T-helper 2 cell (primary cell): ENCODE measurements at places on chromosomes 2 and 18.

GRCh38 chr2:65997961-65998360 is 437.0 kb upstream of the MEIS1 start:
- DNase-seq, result no peak

GRCh38 chr18:13095466-13095865 is 104.3 kb downstream of the CEP192 start:
- no peak for DNase-seq

GRCh38 chr2:20425884-20426283 is 21.0 kb upstream of the RHOB start:
- DNase-seq, result no peak

DNA sequence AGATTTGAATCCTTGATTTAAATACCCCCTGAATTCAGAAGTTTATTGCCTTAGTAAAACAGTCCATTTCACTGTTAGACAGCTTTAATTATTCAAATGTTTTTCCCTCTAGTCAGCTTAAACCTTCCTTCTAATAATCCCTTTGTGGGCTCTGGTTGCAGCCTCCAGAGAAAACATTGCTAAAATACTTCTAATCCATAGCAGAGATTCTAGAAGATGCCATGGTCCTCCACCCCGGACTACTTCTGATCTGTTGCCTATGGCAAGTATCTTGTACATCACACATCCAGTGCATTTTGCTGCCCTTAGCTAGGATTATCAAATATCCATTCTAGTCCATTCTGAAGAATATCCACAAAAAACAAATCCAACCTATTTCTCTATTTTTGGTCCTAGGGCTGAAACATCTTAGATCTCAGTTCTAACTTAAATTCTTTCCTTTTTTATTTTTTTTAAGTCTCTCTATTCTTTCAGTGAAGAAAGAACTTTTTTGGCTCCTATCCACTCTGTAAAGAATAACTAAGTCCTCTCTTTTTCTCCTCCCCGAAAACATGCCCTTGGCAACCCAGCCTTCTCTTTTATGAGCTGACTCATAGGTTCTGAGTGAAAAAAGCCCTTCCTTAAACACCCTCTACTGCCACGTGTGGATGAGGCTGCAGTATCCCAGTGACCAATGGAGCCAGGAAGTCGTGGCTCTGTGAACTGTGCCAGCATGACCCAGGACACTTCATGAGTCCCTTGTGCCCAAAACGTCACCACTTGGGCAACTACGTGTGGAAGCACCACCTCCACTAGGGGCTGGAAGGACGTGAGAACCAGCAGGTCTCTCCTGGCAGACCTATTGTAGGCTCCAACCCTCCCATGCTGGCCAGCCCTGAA is 349.8 kb downstream of the TNS1 start:
- DNase-seq, result no peak

GRCh38 chr2:160917850-160918249 is 242.4 kb upstream of the TANK start:
- no peak for DNase-seq

- no peak for DNase-seq
Observed at GRCh38 chr2:173298536-173299097, 56.1 kb upstream of the CDCA7 start.
